ENCODE measurements at places on chromosomes 1 and 21. TPM values are rescaled to one million over a fixed set of nuclear protein-coding genes. Genes with fewer than 3 reads are reported as not detected.
A peak's percentile ranks its signal among the peaks of the same experiment; 100 is the strongest.

TAS1R2 gene
- total RNA-seq: 0.27 TPM

GRCh38 chr1:234206651-234207284, 166.5 kb upstream of the COA6 start:
- peak; percentile 19 for DNase-seq
- no peaks in the 10 kb centered on the region for H3K4me1 ChIP-seq
- H3K36me3 ChIP-seq: no peaks in the 10 kb centered on the region
- no peak overlapping the region for H3K27ac ChIP-seq

PLA2G4A gene
- 8.7 TPM for total RNA-seq

PLXNA2 gene
- total RNA-seq: 7.1 TPM

SH2D1B gene
- not detected for total RNA-seq

RXRG gene
- total RNA-seq: 0.18 TPM

UBQLN4 gene
- 7.4 TPM for total RNA-seq

DNA sequence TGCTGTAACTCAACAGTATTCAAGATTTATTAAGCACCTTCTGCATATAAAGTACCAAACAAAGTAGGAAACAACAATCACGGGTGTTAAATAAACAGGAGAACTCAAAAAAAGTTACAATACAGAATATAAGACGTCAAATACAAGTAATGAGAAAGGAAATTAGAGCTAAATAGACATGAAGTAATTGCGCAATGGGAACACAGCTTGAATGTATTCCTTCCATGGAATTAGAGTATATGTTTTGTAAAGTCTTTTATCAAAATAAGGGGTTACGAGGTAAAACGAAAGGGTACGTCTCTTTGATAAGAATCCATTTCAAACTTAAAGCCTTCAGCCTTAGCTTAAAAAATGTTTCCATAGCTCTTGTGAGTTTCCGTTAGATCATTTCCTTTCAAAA, 109.1 kb downstream of the SPATA6 start:
- H3K27ac ChIP-seq: no peak overlapping the region
- H3K4me3 ChIP-seq: no peak overlapping the region

DNA sequence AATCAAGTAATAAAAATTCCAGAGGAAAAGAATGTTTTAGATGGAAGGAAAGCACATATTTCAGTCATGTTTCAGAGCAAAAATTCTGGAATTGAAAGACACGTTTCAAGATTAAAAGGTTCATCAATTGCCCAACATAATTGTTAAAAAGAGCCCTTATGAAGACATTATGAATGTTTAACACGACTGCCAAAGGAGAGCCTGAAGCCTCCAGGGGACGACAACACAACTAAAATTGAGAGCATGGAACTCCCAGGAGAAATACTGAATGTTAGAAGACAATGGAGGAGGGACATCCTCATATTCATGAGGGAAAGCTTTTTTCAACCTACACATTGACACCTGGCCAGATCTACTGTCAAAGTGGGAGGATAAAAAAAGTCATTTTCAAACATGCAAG, 16.0 kb downstream of the OR2T11 start:
- no peak overlapping the region for H3K27ac ChIP-seq
- no peaks in the 10 kb centered on the region for H3K4me1 ChIP-seq
- H3K27me3 ChIP-seq: no peaks in the 10 kb centered on the region
- H3K4me3 ChIP-seq: no peak overlapping the region

- no peak overlapping the region for H3K27ac ChIP-seq
- H3K36me3 ChIP-seq: no peaks in the 10 kb centered on the region
- H3K27me3 ChIP-seq: no peaks in the 10 kb centered on the region
- peak; percentile 47 for DNase-seq
- H3K4me1 ChIP-seq: no peaks in the 10 kb centered on the region
Measured at GRCh38 chr1:168202941-168203654, 22.7 kb upstream of the SFT2D2 start.

DNA sequence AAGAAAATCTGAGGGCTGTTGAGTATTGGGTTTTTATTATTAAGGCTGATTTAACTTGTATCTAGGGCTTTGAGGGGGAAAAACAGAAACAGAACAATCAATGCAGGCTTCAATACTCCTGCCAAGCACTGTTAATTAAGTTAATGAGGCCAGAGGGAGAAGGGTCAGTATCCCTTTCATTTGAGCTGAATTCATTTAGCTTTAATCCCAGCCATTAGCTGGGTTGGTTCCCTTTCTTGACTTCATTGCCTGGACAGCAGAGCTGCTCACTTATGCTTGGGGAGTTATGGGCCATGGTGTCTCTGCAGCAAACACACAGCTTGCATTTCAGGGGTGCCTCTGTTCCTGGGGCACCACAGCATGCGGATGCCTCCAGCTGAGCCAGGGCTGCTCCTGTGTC, 16.3 kb downstream of the TLR5 start:
- H3K4me1 ChIP-seq: no peaks in the 10 kb centered on the region
- H3K4me3 ChIP-seq: no peak overlapping the region
- no peak overlapping the region for H3K27ac ChIP-seq
- no peaks in the 10 kb centered on the region for H3K27me3 ChIP-seq

CFAP45 gene
- total RNA-seq: 1.8 TPM

DNA sequence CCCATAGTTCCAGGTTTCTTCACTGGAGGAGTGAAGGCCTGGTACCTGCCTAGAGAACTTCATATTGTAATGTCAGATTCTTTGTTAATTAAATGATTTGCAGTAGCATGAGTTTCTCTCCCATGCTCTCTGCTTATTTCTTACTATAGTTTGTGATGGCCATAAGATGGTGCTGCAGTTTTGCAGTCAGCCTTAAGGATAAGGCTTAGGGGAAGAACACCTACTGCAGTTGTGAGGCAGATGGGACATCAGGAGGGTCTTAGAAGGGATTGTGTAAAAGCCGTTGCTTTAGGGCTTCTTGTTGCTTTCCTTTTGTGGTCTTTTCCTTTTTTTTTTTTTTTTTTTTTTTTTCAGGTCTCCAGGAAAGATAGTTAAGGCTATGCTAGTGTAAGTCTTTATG, 61.8 kb downstream of the MACF1 start:
- no peaks in the 10 kb centered on the region for H3K36me3 ChIP-seq
- no peaks in the 10 kb centered on the region for H3K27me3 ChIP-seq
- peak overlapping the region; percentile 90 for H3K27ac ChIP-seq

DNA sequence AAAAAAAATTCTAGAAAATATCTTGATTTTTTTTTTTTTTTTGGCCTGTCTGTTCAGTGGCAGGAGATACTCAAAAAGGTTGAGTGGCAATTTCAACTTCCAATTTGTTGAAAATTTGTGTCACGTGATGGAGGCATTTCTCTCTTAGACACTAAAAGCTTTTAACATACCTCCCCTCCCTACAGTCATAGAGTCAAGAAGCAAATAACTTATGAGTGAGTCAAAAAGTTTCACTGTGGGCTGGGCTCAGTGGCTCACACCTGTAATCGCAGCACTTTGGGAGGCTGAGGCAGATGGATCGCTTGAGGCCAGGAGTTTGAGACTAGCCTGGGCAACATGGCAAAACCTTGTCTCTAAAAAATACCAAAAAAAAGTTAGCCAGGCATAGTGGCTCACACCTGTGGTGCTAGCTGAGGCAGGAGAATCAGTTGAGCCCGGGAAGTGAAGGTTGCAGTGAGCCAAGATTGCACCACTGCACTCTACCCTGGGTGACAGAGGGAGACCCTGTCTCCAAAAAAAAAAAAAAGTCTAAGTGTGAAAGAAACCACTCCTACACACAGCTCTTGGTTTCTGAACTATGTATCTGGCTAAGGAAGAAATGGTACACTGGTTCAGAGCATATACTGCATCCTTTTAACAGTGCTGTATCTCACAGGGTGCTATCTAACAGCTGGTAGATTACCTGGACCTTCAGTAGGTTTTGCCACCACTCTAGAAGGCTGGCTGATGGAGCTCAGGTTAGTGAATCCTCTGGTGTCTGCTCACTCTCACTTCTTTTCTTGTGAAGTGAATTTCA, 11.6 kb upstream of the BSDC1 start:
- H3K36me3 ChIP-seq: no peaks in the 10 kb centered on the region
- H3K27me3 ChIP-seq: no peaks in the 10 kb centered on the region
- no peak overlapping the region for H3K27ac ChIP-seq
- DNase-seq: no peak
- H3K4me3 ChIP-seq: no peak overlapping the region

RIPPLY3 gene
- 0.62 TPM for total RNA-seq

DNASE2B gene
- total RNA-seq: not detected

GRCh38 chr1:36528361-36529349, 45.9 kb upstream of the CSF3R start:
- no peaks in the 10 kb centered on the region for H3K36me3 ChIP-seq
- DNase-seq: no peak
- no peak overlapping the region for H3K27ac ChIP-seq
- H3K4me3 ChIP-seq: no peak overlapping the region

GRCh38 chr1:84668185-84668584, 22.1 kb downstream of the SSX2IP start:
- H3K27me3 ChIP-seq: no peaks in the 10 kb centered on the region
- DNase-seq: no peak
- no peak overlapping the region for H3K4me3 ChIP-seq
- no peak overlapping the region for H3K27ac ChIP-seq
- H3K4me1 ChIP-seq: no peaks in the 10 kb centered on the region

DNA sequence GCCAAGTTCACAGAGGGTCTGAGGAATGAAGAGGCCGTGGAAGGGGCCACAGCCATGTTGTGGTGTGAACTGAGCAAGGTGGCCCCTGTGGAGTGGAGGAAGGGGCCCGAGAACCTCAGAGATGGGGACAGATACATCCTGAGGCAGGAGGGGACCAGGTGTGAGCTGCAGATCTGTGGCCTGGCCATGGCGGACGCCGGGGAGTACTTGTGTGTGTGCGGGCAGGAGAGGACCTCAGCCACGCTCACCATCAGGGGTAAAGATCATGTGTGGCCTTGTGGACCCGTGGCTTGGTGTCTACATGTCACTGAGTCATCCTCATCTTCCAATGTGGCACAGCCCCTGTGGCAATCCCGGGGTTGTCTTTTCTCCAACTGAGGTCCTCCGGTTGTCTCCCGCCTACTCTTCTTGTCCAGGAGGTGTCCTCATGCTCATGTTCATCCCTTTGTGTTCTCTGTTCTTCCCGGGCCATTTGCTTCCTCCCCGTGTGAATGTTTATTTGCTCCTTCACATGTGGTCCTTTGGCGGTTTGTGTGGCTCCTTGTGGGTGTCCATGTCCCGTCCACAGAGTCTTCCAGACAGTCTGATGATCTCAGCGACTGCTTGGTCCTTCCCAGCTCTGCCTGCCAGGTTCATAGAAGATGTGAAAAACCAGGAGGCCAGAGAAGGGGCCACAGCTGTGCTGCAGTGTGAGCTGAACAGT, 84.2 kb downstream of the OBSCN start:
- H3K27ac ChIP-seq: no peak overlapping the region
- no peaks in the 10 kb centered on the region for H3K27me3 ChIP-seq
- no peak for DNase-seq
- no peaks in the 10 kb centered on the region for H3K4me1 ChIP-seq
- H3K4me3 ChIP-seq: no peak overlapping the region

OR2T34 gene
- not detected for total RNA-seq

DNA sequence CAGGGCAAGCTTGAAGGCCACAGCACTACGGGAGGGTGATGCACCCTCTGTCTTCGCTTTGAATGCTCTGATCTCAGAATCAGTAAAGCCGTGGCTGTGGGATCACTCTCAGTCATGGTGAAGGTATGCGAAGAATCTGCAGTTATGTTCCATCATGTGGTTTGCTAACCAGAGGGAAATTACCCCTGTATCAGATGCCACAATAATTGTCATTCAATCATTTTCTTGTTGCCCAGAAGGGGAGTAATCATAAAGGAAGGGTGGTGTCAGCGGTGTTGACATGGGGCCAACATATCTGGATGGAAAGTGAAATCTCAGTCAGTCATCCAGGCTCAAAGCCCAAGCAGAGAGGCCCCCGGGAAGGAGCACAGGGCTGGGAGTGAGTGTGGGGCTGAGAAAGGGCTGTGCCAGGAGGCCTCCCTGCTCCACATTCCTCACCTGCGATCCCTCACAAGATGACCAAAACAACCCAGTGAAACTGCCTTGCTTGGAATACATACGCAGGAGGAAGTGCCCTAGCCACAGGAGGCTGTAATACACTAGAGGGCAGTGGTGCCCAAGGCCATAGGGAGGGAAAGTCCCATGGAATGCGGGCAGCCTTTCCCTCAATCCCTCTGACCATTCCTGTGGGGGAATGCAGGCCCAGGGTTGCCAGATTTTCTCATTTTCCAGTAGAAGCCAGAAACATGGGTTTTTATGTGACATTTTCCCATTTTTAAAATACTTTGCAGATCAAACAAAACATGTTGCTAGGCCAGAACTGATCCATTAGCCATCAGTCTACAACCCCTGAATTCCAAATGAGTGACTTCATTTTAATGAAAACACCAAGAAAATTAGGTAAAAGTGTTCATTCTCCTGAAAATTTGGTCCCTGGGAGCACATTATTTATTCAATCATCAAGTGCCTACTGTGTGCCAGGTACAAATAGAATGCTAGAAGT, 95.7 kb upstream of the VANGL1 start:
- no peaks in the 10 kb centered on the region for H3K36me3 ChIP-seq
- peaks cover 3% of the 10 kb centered on the region for H3K4me1 ChIP-seq
- peak overlapping the region; percentile 64 for H3K27ac ChIP-seq
- H3K27me3 ChIP-seq: no peaks in the 10 kb centered on the region

C1orf74 gene
- total RNA-seq: 1.3 TPM

TDRD10 gene
- total RNA-seq: 2.6 TPM

GRCh38 chr1:41657679-41658295, 173.3 kb upstream of the EDN2 start:
- H3K4me1 ChIP-seq: no peaks in the 10 kb centered on the region
- H3K36me3 ChIP-seq: no peaks in the 10 kb centered on the region
- no peak overlapping the region for H3K27ac ChIP-seq
- H3K27me3 ChIP-seq: no peaks in the 10 kb centered on the region
- H3K4me3 ChIP-seq: no peak overlapping the region

- H3K27me3 ChIP-seq: no peaks in the 10 kb centered on the region
- no peak for DNase-seq
- H3K36me3 ChIP-seq: no peaks in the 10 kb centered on the region
- H3K4me3 ChIP-seq: no peak overlapping the region
Measured at GRCh38 chr1:61226791-61227567, 144.6 kb downstream of the NFIA start.

Measured in uterus (tissue), 4 donors.